ENCODE measurements at places on chromosomes 4 and X.

DNA sequence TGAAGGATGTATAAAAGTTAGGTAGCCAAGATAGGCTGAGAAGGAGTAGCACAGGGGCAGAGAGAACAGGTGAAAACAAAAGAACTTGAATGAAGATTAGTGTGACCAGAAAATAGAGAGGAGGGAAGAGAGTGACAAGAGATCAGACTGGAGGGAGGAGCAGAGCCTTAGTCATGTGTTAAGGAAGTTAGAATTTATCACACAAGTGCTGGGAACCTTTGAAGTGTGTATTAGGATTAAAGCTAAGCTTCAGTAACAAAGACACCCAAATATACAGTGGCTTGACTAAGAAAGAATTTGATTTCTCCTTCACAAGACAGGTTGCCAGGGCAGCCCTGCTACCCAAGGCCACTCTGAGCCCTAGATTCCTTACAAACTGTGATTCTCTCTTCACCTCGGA lies 10.7 kb upstream of the CCDC149 start:
- DNase-seq, result no peak

DNA sequence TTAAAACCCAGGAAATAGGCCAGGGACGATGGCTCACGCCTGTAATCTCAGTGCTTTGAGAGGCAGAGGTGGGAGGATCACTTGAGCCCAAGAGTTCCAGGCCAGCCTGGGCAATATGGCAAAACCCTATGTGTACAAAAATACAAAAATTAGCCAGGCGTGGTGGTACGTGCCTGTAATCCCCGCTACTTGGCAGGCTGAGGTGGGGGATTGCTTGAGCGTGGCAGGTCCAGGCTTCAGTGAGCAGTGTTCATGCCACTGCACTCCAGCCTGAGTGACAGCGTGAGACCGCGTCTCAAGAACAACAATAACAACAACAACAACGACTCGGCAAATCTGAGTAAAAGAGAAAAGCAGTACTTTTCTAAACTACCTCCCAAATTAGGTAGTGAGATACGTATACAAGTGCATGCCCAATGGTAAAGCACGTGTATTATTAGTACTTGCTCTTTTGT lies 13.0 kb upstream of the NDUFC1 start:
- DNase-seq, result no peak

- DNase-seq, result no peak
Observed at GRCh38 chr4:159382856-159383561, 280.1 kb downstream of the RAPGEF2 start.

GRCh38 chr4:80619070-80619674 lies 283.6 kb downstream of the CFAP299 start:
- peak; percentile 2 for DNase-seq

GRCh38 chr4:76699751-76700310 lies 198.1 kb downstream of the SOWAHB start:
- no peak for DNase-seq

GRCh38 chr4:82721819-82722423 lies 76.7 kb downstream of the SCD5 start:
- DNase-seq, result no peak

GRCh38 chr4:648579-649292 lies 23.4 kb downstream of the PDE6B start:
- no peak for DNase-seq

GRCh38 chr4:48334900-48335384 lies 6.4 kb upstream of the SLAIN2 start:
- no peak for DNase-seq

GRCh38 chr4:16082426-16083240 lies 1.2 kb downstream of the PROM1 start:
- DNase-seq, result no peak

DNA sequence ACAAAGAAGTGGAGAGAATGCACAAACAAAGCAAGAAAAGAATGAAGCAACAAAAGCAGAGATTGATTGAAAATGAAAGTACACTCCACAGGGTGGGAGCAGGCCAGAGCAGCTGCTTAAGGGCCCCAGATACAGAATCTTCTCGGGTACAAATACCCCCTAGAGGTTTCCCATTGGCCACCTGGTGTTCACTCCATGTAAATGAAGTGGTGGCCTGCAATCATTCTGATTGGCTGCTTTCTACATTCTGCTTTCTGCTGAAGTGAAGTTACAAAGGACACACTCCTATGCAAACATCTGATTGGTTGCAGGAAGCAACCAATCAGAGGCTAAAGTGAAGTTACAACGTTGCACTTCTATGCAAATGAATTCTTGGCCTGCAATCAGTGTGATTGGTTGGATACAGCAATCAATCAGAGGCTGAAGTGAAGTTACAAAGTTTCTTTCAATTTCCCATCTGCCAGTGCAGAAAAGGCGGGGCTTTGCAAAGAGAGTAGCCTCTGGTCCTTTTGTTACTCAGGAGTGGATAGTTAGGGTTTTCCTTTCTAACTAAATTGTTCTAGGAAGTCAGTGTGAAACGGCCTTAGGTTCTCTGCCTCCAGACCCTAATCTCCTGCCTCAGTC lies 19.0 kb upstream of the GPC4 start:
- no peak for DNase-seq

DNA sequence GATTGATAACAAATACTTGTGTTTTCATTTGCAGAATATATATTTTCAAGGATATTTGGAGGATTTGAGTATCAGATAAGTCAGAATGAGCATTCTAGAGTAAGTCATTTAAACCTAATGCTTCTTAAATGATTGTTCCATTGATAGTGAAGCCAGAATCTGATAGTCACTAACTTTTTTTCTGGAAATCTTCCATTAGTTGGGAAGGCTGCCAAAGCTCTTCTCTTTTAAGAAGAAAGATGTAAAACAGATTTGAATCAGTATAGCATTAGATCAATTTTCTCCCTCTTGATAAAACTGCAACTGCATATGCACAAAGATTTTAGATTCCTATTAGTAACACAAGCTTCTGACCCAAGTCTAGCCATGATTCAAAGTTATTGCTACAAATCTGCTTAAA lies 256.7 kb downstream of the SPOCK3 start:
- DNase-seq, result no peak

- DNase-seq, result no peak
Observed at GRCh38 chrX:136386826-136387225, 86.1 kb downstream of the ADGRG4 start.

GRCh38 chr4:138308356-138308755 lies 66.2 kb upstream of the SLC7A11 start:
- DNase-seq, result peak; percentile 17

- no peak for DNase-seq
Observed at GRCh38 chr4:9904976-9905587, 116.2 kb downstream of the SLC2A9 start.

- peak; percentile 69 for DNase-seq
Observed at GRCh38 chr4:110165382-110166286, 32.8 kb downstream of the ELOVL6 start.

DNA sequence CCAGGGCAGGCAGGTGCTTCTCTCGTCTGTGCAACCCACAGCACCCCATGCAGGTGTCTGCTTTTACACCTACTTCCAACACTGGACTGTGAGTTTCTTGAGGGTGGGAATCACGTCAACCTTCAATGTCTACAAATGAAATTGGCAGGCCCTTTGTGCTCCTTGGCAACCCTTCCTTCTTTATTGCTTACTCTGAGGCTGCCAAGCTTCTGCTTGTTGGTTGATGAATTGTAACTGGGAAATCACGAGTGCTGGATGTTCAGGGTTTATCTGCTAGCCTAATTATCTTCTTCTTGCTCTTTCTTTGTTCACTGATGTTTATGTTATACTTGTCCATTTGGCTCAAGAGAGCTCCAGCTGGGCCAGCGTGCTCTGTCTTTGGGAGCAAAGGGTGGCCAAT lies 2.5 kb upstream of the DGAT2L6 start:
- no peak for DNase-seq

DNA sequence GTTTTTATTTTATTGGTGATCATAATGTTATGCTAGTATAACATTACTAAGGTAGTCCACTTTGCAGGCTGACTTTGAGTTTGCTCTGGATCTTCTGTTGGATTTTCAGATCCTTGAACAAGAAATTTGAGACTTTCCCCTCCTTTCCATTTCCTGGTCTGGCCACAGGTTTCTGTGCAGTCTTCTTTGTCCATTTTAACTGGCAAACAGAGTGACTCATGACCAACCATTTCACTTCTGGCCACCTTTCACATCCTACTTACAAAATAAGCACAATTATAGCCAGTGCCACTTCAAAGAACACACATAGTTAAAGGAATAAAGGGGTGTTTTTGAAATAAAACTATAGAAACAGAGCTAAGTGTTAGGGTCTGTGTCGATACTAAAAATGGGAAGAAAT lies 8.4 kb downstream of the ANK2 start:
- DNase-seq, result peak; percentile 7

GRCh38 chr4:41550308-41550707 lies 12.4 kb downstream of the LIMCH1 start:
- DNase-seq, result no peak

DNA sequence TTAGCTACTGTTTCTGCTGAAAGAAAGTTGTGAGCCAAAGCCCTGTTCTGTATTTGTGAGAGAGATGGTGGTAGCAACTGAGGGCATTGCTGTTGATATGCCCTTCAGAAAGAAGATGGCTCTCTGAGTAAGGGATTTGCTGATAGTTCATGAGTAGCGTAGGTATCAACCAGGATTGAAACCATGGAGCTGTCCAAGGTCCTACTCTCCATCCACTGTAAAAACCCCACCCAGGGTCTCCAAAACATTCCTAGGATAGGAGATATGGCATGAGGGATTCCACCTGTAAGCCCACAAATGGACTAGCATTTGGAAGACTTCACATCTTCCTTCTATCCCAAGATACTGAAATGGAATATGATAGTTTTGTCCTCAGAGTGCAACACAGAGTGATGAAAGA lies 277.1 kb upstream of the PRKX start:
- DNase-seq, result no peak

GRCh38 chr4:172188248-172188988 lies 375.2 kb downstream of the GALNTL6 start:
- no peak for DNase-seq

DNA sequence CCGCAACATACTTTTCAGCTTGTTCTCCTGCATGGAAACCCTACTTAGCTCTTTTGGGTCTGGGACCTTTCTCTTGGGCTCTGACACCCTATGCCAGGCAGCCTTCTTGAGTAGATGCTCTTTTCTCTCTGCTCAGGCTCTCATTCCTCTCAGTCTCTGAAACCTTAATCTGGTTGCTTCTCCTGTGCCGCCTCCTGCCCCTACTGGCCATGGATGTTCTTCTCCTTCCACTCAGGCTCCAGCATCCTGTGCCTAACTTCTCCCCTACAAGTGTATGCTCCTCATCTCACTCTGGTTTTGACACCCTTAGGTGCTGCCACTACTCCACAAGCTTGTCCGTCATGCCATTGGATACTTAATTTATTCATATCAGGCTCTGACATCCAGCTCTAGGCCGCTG lies 15.2 kb downstream of the BLTP1 start:
- DNase-seq, result no peak

DNA sequence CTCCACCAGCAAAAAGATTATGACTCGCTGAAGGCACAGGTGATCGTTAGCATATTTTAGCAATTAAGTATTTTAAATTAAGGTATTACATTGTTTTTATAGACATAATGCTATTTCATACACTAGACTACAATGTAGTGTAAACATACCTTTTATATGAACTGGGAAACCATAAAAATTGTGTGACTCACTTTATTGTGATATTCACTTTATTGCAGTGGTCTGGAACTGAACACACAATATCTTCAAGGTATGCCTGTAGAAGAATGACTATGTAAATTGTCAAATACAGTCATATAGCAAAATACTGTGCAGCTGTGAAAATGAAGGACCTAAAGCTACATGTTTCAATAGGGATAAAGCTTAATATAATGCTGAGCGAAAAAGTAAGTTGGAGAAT lies 26.6 kb upstream of the MAML3 start:
- no peak for DNase-seq

- no peak for DNase-seq
Observed at GRCh38 chr4:140675599-140676231, 80.5 kb downstream of the TBC1D9 start.

DNA sequence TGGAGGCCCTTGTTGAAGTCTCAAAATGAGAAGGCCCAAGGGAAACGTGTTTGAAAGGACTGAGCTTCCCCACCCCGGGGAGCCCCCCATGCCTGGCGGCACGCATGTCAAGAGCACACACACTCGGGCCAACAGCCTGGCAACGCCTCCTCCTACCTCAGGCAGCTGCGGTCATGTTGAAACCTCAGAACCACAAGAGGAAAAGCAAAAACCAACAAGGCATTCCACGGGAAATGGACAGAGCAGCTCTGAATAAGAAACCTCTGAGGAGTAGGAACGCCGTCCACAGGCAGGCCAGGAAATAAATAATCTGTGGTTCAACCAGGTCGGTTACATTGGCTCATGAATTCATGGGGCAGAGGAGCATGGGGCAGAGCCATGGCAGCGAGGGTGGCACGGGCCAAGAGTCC lies 95.7 kb upstream of the AFAP1 start:
- DNase-seq, result peak; percentile 38

DNA sequence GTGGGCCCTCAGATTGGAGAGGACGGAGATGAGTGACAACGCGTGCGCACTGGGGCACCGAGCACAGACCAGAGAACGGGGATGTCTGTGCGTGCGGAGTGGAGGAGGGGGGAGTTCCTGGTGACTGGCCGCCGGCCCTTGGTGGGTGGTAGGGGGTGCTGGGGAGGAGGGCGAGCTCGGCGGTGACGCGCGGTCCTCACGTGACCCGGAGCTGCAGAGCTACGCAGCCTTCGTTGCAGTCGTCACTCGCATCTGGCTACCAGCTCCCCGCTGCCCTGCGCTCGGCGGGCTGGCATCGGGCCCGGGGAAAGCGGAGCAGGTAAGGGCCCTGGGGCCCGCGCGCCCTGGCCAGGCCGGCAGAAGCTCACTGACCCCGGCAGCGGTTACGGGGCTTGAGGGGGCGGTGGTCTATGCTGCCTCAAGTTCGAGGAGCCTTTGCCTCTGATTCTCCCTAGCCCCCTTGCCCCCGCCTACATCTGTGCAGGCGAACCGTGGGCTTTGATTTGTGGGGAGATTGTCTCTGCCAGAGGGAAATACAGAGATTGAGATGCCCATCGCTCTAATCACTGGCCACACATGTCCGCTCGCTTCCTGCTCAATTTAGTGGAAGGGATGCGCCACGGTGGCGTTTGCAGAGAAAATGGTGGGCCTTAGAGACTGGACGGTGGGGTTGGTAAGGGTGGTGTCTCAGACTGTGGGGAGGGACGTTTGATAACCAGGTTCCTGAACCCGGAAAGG lies at the start of gene ARMCX4:
Gene ARMCX4 (plus strand): TSS at position 245 of the 738 bp plus-strand sequence. CDS start 3,134 bp downstream, outside the sequence.
- peak; percentile 49 for DNase-seq

DNA sequence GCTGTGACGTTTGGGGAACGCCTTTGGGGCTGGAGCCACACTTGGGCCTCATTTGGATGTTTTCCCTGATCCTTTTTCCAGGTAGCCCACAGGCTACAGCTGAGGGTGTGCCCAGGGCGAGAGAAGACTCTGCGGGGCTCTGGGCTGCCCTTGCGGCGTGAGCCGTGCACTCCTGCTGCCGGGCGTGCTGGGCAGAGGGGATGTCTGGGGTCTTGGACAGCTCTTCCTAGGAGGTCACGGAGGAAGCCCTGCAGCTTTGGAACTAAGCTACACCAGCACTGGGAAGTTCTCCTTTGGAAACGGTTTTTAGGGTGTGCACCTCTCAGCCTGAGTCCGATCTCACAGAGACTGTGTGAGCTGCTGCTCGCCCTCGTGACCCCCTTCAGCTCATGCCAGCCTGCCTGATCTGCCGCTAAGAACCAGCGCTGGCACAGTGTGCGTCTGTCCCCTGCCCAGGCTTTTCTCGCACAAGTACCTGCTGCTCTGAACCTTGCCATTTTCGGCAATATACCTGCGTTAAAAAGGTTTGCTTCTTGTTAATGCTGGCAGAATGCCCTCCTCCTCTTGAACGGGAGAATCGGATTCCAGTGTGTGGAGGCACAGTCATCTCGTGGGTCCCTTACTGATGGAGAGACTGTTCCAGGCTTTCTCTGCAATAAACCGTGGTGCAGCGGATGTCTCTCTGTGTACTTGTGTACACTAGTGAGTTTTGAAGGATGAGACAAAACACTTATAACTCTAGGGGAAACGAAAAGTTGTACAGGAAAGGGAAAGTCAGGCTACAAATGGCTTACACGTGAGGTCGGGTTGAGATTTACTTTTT lies 14.3 kb downstream of the MSANTD1 start:
- DNase-seq, result no peak
